ENCODE measurements at places on chromosomes 2 and 18. TPM values are rescaled to one million over a fixed set of nuclear protein-coding genes. Genes with fewer than 3 reads are reported as not detected.

Gene STARD6
- polyA plus RNA-seq: 0.75 TPM

Gene KLHL14
- 9.5 TPM for polyA plus RNA-seq

Gene CROCC2
- polyA plus RNA-seq: not detected

Gene TTC31
- 13.4 TPM for polyA plus RNA-seq

Gene VWA3B
- 1.1 TPM for polyA plus RNA-seq

Gene TEX44
- not detected for polyA plus RNA-seq

Gene POMC
- polyA plus RNA-seq: 2.5 TPM

Gene DSG1
- polyA plus RNA-seq: 0.05 TPM

Gene LONRF2
- 5.4 TPM for polyA plus RNA-seq

Gene ANTXR1
- polyA plus RNA-seq: 27.7 TPM

Gene RRM2
- 45.9 TPM for polyA plus RNA-seq

Gene VSNL1
- polyA plus RNA-seq: 124 TPM

Gene UBE2F
- 33.5 TPM for polyA plus RNA-seq

Gene DNER
- polyA plus RNA-seq: 392 TPM

Gene CHRND
- not detected for polyA plus RNA-seq

Gene REG3G
- polyA plus RNA-seq: not detected

Gene MTCL1
- polyA plus RNA-seq: 26.5 TPM

Gene MATN3
- 2.0 TPM for polyA plus RNA-seq

Gene CWC22
- polyA plus RNA-seq: 5.0 TPM

Gene BOLL
- not detected for polyA plus RNA-seq

Gene UPP2
- polyA plus RNA-seq: 0.24 TPM

Gene IL37
- not detected for polyA plus RNA-seq

Gene OXER1
- polyA plus RNA-seq: 0.24 TPM

Gene HAAO
- polyA plus RNA-seq: 2.2 TPM

Gene ASAP2
- polyA plus RNA-seq: 7.0 TPM

Gene EFR3B
- polyA plus RNA-seq: 23.8 TPM

Gene ANO7
- 1.3 TPM for polyA plus RNA-seq

Gene FABP1
- polyA plus RNA-seq: 1.0 TPM

Gene ZNF892
- 2.1 TPM for polyA plus RNA-seq

Gene TRIM43
- not detected for polyA plus RNA-seq

Gene SPC25
- polyA plus RNA-seq: 22.3 TPM

Gene DRC1
- 0.88 TPM for polyA plus RNA-seq

Gene GCKR
- not detected for polyA plus RNA-seq

Gene SAG
- polyA plus RNA-seq: not detected

Gene CIB4
- not detected for polyA plus RNA-seq

Gene VRK2
- polyA plus RNA-seq: 2.2 TPM

Gene MAP2
- polyA plus RNA-seq: 95.4 TPM

Gene CYS1
- polyA plus RNA-seq: 1.7 TPM

Gene PIGN
- 6.4 TPM for polyA plus RNA-seq

Gene FLACC1
- not detected for polyA plus RNA-seq

Gene KCNS3
- 1.2 TPM for polyA plus RNA-seq

Gene INSIG2
- 4.4 TPM for polyA plus RNA-seq

Gene RALBP1
- 56.8 TPM for polyA plus RNA-seq

Gene BBS5
- polyA plus RNA-seq: 3.8 TPM

Gene ARHGAP25
- 4.9 TPM for polyA plus RNA-seq

Gene GREB1L
- polyA plus RNA-seq: 0.27 TPM

Gene STPG4
- polyA plus RNA-seq: not detected

All from brain (organoid and tissue), 16 donors.